ENCODE measurements at places on chromosomes 3 and 15. TPM values are rescaled to one million over a fixed set of nuclear protein-coding genes. Genes with fewer than 3 reads are reported as not detected.

GRCh38 chr3:100089812-100090668 lies 24.3 kb downstream of the FILIP1L start:
- H3K4me1 ChIP-seq = peaks cover 31% of the 10 kb centered on the region
- H3K36me3 ChIP-seq = no peaks in the 10 kb centered on the region

- no peak overlapping the region for H3K27ac ChIP-seq
- no peaks in the 10 kb centered on the region for H3K27me3 ChIP-seq
- no peak for DNase-seq
- H3K36me3 ChIP-seq = peaks cover 21% of the 10 kb centered on the region
- peaks cover 15% of the 10 kb centered on the region for H3K4me1 ChIP-seq
- no peak overlapping the region for H3K4me3 ChIP-seq
These were observed 25.3 kb downstream of the PTPN23 start for GRCh38 chr3:47405820-47406761.

AP4E1 gene
- 23.3 TPM for total RNA-seq

- peaks cover 29% of the 10 kb centered on the region for H3K4me1 ChIP-seq
- H3K4me3 ChIP-seq = peak overlapping the region; percentile 8
- no peaks in the 10 kb centered on the region for H3K36me3 ChIP-seq
These were observed 312.1 kb downstream of the SLC9A9 start for GRCh38 chr3:143535994-143536784.

GRCh38 chr3:54563501-54564200 lies 364.2 kb downstream of the LRTM1 start:
- H3K27me3 ChIP-seq = no peaks in the 10 kb centered on the region
- no peak overlapping the region for H3K27ac ChIP-seq
- no peaks in the 10 kb centered on the region for H3K36me3 ChIP-seq
- DNase-seq = no peak
- H3K4me1 ChIP-seq = no peaks in the 10 kb centered on the region

GOLGA8Q gene
- 0.36 TPM for total RNA-seq

- peaks cover 33% of the 10 kb centered on the region for H3K27me3 ChIP-seq
- no peaks in the 10 kb centered on the region for H3K4me1 ChIP-seq
- DNase-seq = peak; percentile 66
- no peaks in the 10 kb centered on the region for H3K36me3 ChIP-seq
- no peak overlapping the region for H3K4me3 ChIP-seq
These were observed 20.6 kb upstream of the GP9 start for GRCh38 chr3:129040039-129040336.

- H3K4me1 ChIP-seq = no peaks in the 10 kb centered on the region
- DNase-seq = no peak
- peaks cover 8% of the 10 kb centered on the region for H3K27me3 ChIP-seq
- H3K27ac ChIP-seq = no peak overlapping the region
- no peaks in the 10 kb centered on the region for H3K36me3 ChIP-seq
- no peak overlapping the region for H3K4me3 ChIP-seq
These were observed 42.6 kb upstream of the ATP2C1 start for GRCh38 chr3:130851277-130851676.

SLC38A3 gene
- 0.29 TPM for total RNA-seq

GRCh38 chr3:147393261-147393942 lies 12.9 kb downstream of the ZIC4 start:
- no peak for DNase-seq
- H3K36me3 ChIP-seq = no peaks in the 10 kb centered on the region
- no peaks in the 10 kb centered on the region for H3K4me1 ChIP-seq
- H3K27ac ChIP-seq = no peak overlapping the region

DNA sequence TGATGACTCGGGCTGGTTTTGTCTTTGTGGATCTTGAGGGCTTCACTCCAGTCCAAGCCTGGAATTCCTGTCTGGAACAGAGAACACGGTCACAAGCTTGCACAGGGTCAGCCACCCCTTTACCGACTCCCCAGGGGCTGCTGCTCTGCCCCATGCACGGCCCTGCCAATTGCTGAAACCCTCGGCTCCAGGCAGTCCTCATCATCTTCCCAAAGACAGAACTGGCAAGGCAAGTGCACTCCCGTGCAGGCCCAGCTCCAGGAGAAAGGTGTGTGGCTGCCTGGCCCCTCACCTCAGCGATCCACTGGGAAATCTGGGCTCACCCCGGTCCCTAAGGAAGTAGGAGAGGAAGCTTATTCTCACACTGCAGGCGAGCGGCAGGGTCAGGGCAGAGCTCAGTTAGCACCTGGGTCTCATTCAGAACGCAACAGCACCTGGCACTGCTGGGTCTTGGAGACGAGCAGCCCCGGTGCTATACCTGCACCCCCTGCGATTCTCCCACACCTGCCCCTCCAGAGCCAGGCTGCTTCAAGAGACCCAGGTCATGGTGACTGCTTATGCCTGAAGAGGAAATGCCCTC lies 7.2 kb downstream of the MAP6D1 start:
- H3K27ac ChIP-seq = no peak overlapping the region
- no peaks in the 10 kb centered on the region for H3K4me1 ChIP-seq
- no peak overlapping the region for H3K4me3 ChIP-seq
- H3K36me3 ChIP-seq = peaks cover 3% of the 10 kb centered on the region
- DNase-seq = no peak

ROBO1 gene
- 69.8 TPM for total RNA-seq
